Activated naive CD4-positive, alpha-beta T cell treated with Interleukin-2 at 50 U/mL for 16 hours (primary cell): ENCODE measurements at places on chromosomes 5 and 9.

DNA sequence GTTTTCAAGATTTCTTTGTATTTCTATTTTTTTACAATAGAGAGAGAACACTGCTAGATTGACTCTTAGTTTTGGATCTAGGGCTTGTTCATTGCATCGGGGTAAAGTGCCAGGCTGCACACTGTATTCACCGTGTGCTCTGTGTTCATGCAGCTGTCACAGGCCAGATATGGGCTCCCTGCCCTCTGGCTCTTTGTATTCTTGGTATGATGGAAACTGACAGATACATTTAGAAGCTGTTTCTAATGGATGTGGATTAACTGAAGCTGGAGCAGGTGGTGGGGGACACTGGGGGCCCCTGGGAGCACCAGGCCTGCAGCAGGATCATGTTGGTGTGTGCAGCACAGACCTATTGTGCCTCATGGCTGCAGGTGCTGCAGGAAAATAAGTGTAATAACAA is 28.0 kb downstream of the SLC36A1 start:
- no peak for DNase-seq

DNA sequence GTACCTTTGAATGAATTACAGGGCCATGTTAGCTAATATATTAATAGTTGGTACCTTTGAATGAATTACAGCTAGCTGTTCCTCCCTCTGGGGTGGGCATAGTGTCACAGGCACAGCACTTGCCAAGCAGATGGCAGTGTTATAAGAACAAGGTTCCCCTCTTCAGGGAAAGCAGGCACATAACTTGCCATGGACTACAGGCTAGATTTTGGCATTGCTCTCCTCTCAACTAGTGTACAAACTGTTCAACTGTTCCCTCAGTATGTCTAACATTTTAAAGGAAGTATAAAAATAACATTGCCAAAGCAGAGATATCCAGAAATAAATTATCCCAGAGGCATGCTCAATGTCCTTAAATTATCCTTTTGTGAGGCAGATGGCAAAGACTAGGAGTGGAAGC is 33.7 kb downstream of the ABITRAM start:
- DNase-seq: no peak

- DNase-seq: peak; percentile 7
Measured at GRCh38 chr9:91500509-91501014, 76.9 kb upstream of the NFIL3 start.

DNA sequence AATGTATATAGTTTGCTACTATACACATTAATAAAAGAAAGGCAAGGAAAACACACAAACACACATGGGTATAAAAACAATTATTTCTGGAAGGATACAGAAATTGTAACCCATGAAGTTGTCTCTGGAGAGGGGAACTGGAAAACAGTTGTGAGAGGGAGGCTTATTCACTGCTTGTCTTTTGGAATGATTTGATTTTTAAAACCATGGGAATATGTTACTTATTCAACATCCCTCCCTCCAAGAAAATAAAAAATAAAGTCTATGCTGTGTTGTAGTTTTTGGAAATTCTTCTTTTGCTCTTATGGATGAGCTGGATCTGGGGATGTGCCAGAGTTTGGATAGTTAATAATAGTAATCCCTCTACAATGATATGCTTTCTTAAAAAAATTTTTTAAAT is 6.0 kb upstream of the C1QTNF2 start:
- DNase-seq: no peak

GRCh38 chr9:34633166-34633565 is 4.3 kb upstream of the ARID3C start:
- no peak for DNase-seq

DNA sequence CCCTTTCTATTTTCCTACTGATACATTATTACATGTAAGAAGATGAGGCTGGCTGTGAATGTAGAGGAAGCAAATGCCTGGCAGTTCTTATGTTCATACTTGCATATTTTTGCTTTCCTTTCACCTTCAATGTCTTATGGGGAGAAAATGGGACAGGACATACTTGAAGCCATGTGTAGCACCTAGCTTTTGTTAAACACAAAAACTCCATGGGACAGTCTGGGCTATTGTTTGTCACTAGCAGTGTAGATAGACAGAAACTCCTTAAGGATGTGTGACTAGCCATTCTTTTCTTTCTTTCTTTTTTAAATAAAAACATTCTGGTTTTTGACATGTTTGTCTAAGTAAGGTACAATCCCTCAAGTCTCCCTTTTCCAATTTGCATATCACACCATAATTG is 122.7 kb downstream of the ARL15 start:
- DNase-seq: no peak
